ENCODE measurements at places on chromosomes 1 and 21.

DNA sequence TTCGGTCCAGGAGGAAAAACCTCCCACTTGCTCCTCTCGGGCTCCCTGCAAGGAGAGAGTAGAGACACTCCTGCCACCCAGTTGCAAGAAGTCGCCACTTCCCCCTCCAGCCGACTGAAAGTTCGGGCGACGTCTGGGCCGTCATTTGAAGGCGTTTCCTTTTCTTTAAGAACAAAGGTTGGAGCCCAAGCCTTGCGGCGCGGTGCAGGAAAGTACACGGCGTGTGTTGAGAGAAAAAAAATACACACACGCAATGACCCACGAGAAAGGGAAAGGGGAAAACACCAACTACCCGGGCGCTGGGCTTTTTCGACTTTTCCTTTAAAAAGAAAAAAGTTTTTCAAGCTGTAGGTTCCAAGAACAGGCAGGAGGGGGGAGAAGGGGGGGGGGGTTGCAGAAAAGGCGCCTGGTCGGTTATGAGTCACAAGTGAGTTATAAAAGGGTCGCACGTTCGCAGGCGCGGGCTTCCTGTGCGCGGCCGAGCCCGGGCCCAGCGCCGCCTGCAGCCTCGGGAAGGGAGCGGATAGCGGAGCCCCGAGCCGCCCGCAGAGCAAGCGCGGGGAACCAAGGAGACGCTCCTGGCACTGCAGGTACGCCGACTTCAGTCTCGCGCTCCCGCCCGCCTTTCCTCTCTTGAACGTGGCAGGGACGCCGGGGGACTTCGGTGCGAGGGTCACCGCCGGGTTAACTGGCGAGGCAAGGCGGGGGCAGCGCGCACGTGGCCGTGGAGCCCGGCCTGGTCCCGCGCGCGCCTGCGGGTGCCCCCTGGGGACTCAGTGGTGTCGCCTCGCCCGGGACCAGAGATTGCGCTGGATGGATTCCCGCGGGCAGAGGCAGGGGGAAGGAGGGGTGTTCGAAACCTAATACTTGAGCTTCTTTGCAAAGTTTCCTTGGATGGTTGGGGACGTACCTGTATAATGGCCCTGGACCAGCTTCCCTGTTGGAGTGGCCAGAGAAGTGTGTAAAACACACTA, 45.3 kb downstream of the MRPL39 start:
- peak; percentile 72 for DNase-seq

DNA sequence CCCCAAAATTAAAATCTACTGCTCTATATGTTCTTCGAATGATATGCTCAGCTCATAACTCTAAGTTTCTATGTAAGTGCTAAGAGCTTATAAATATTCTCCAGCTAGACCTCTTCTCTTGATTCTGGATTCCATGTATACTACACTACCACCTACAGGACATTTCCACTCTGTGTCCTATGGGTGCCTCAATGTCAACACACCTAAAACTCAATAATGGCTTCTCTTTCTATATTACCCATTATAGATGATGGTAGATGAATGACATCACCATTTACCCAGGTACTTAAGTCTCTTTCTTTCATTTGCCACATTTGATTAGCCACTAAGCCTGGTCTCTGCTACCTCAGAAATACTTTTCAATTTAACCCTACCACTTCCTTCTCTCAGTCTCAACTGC, 41.3 kb downstream of the TBX19 start:
- DNase-seq = peak; percentile 65

DNA sequence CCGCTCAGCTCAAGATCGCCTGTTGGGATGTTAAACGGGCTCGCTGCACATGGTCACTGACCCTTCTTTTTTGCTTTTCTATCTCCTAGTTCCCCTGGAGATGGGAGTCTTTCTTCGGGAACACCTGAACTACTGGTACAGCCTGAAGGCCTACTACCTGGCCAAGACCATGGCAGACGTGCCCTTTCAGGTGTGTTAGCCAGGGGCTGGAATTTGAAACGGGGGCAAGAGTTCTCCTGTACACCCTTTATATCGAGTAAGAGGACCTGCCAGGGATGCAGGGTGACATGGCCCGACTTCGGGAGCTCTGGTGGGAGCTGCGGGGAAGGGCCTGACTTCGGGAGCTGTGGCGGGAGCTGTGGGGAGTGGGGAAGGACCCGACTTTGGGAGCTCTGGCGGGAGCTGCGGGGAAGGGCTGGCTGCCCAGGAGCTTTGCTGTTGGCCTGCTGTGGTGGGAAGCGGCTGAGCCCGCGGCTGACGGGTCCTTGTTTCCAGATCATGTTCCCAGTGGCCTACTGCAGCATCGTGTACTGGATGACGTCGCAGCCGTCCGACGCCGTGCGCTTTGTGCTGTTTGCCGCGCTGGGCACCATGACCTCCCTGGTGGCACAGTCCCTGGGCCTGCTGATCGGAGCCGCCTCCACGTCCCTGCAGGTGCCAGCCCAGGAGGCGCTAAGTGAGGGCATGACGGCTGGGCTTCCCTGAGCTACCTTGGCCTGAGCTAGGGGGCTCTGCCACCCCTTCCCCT, 24.0 kb downstream of the TFF3 start:
- no peak for DNase-seq

- no peak for DNase-seq
These were observed 3.8 kb downstream of the PTAFR start for GRCh38 chr1:28172713-28173150.

GRCh38 chr1:225366552-225366951, 61.3 kb downstream of the LBR start:
- DNase-seq = no peak

- DNase-seq = peak; percentile 75
These were observed at the start of gene CFAP74 for GRCh38 chr1:2003541-2004131. Gene CFAP74, minus strand, starts transcription at chr1:2003786. Its CDS starts 12,830 bp downstream, at chr1:1990956.

- no peak for DNase-seq
These were observed 162.5 kb upstream of the B3GALT2 start for GRCh38 chr1:193348769-193349535.

GRCh38 chr21:39012326-39013230, 170.7 kb downstream of the PSMG1 start:
- no peak for DNase-seq

- DNase-seq = no peak
These were observed 3.7 kb downstream of the CHD1L start for GRCh38 chr1:147246044-147246690.
